Hematopoietic multipotent progenitor cell treated with erythropoietin and hydrocortisone succinate and interleukin-3 and kit ligand, for 17 days (in vitro differentiated cells): ENCODE measurements at places on chromosomes 16 and 17.

GRCh38 chr16:49336581-49336980 is 37.0 kb upstream of the C16orf78 start:
- DNase-seq: no peak

- DNase-seq: no peak
Measured at GRCh38 chr17:62895320-62896301, 70.4 kb upstream of the TANC2 start.

GRCh38 chr17:1487939-1488825 is 4.3 kb downstream of the MYO1C start:
- DNase-seq: peak; percentile 80

DNA sequence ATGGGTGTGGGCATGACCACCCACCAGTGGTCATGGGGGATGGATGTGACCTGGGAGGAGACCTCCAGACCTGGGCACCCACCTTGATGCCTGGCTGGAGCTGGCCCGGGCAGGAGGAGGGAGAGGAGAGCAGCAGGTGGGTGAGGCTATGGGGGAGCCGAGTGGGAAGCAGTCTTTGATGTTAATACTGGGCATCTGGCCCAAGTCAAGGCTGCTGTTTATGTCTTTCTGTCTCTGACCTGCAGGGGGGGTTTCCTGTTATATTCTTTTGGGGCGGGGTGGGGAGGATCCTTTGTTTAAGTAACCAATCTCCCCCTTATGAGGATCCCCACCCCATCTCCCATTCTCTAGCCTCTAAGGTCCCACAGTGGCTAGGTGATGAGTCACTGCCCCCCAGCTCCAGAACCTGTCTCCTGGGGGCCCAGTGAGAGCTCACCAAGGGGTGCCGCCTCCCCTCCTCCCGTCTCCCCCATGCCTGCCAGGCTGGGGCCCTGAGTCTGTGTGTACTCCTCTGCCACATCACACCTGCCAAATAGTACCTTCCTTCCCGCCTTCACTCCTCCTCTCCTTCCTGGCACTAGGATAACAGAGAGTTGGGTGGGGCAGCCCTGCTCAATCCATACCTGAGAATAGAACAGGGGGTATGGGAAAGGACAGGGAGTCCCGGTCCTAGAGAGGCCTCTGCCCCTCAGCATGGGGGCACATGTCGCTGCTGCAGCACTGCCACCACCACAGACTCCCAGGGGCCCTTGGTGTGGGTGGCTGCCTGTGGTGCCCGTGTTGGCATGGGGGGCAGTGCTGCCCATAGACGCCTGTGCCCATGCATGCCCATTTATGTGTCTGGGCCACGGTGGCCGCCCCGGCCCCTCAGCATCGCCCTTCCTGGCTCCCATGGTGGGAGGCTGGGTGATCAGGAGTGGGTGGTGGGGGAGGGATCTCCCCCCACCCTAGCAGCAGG is 7.3 kb downstream of the THRA start:
- peak; percentile 64 for DNase-seq

GRCh38 chr17:35778641-35779196 is 16.7 kb downstream of the MMP28 start:
- DNase-seq: no peak

- DNase-seq: no peak
Measured at GRCh38 chr16:64459821-64460220, 662.0 kb downstream of the CDH11 start.

- peak; percentile 28 for DNase-seq
Measured at GRCh38 chr17:42548070-42548837, 4.5 kb upstream of the HSD17B1 start.
